EH (cell line): ENCODE measurements at places on chromosomes 11 and 22.

DNA sequence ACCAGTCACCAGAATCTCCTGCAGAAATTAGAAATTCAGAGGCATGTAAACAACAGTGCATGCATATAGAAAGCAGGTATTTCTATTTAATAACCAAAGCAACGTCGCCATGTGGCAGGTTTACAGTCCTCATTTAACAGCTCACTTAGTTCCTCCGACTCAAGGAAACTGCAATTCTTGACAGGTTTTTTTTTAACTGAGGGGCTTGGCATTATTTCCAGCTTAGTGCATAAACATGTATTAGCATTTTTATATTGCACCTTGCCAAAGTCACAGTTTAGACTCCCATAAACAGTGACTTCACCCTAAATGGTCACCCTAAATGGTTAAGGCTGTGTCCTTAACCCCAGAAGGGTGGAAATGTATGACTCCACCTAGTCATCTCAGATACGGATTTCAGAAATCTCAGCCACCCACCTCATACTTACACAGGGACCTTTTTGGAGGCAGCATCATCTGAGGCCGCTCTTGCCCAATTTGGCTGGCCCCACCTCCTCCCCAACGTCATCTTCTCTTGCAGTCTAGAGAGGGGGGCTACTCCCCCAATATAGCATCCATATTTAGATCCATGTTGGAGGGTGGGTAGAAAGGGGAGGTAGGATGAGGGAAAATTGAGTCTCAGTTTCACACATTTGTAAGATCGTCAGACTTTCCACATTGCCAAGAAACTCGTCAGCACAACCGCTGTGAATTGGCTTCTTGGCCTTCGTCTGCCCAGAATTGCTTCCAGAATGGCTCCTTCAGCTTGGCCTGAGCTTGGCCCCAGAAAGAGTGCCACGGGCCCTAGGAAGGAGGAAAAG lies 31.8 kb upstream of the SLC35C1 start:
- DNase-seq, result no peak

- no peak for DNase-seq
Measured at GRCh38 chr11:2585566-2586086, 114.2 kb downstream of the KCNQ1OT1 start.

- DNase-seq, result peak; percentile 25
Measured at GRCh38 chr22:36998620-36999351, 20.5 kb downstream of the TST start.

DNA sequence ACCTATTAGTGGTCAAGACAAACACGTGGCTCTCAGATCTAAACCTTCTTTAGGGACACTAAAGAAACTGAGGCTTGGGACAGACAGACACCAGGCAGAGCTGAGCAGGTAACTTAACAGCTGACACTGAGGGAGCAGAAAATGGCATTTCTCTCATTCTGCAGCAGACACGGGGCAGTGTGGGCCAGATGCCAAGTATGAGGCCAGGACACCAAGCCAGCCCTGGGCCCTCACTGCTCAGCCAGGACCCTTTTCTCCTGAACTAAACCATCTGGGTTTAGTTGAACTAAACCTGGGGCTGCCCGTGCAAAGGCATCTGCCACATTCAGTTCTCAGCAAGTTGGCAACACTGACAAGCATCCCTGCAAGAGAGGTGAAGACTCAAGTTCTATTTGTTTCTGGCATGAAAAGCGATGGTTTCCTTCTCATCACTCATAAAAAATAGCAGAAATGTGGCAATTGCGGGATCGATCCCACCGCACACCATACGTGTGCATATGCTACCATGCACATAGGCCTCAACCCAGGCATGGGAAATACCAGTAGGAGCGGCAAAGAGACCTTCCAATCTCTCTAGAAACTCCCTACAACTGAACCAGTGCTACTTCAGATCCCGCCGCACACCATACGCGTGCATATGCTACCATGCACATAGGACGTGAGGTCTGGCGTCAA lies 100.1 kb upstream of the BID start:
- no peak for DNase-seq

DNA sequence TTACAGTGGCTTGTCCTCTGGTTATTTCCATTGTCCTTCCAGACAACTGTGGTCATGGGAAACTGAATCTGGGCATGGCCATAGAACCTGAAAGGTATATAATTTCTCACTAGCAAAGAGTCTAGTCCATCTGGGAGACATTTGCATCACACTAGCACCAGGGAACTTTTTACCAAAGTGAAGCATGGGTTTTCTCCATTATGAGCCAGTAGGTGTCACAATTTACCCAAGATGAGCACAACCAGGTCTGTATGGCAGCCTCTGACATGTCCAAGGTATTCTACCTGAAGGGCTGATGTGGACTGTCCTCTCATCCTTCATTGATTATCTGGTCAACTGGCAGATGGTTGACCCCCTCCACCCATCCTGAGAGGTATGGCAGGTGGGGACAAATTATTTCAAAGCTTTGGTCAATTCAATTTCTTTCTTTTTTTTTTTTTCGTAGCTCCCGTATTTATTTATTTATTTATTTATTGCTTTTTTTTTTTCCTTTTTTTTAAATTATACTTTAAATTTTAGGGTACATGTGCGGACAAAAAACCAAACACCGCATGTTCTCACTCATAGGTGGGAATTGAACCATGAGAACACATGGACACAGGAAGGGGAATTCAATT lies 425.9 kb downstream of the TMEM135 start:
- peak; percentile 44 for DNase-seq

DNA sequence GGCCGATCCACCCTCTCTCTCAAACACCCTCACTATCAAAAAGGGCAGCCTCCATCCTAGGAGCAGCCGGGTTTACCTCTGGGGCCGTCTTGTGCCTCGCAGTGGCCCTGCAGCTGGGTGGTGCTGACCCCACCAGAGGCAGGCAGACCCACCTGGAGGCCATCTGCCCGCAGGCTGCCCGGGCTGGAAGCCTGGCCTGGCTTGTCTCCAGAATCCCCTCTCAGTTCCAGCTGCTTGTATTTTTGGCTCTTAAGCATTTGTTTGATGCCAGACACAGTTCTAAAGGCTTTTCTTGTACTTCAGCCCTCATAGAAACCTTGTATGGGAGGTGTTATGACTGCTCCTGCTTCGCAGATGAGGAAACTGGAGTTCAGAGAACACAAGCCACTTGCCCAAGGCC lies 4.2 kb upstream of the NFAM1 start:
- DNase-seq, result no peak

DNA sequence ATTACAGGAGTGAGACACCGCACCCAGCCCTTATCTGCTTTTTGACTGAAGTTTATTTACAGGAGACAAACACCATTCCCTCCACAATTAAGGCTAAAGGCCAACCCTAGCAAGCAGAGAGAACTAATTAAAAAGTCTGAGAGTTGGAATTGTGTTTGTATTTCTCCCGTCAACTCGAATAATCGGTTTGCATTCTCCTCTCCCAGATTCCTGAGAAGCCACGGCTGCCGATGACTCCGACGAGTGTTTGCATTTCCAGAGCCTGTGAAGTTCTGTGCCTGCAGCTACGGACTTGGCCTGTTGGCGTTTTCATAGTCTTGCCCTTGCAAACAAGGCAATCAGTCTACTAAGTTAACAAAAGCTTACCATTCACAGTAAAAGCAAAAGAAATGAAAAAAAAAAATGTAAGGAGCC lies 73.2 kb upstream of the NUP50 start:
- peak; percentile 58 for DNase-seq

- peak; percentile 77 for DNase-seq
Measured at GRCh38 chr11:13073119-13073981, 64.2 kb downstream of the RASSF10 start.

- DNase-seq, result no peak
Measured at GRCh38 chr11:9302448-9302847, 11.9 kb downstream of the TMEM41B start.

- peak; percentile 92 for DNase-seq
Measured at GRCh38 chr11:42237701-42238235, 778.3 kb upstream of the LRRC4C start.

DNA sequence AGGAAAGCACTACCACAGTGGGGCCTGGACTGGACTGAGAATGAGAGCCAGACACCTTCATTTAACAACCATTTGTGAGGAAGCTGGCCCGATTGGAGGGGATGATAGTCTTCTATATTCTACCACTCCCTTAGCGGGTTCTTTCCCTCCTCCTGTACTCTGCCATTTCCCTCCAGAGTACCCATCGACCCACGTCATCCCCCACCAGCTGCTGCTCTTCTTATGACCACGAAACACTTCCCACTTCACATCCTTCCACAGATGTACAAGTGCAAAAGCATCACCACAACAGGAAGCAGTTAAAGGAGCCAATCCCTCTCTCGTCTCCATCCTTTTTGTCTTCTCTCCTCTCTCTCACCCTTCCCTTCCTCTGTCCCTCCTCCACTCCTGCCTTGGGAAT lies 18.0 kb upstream of the UBASH3B start:
- no peak for DNase-seq

DNA sequence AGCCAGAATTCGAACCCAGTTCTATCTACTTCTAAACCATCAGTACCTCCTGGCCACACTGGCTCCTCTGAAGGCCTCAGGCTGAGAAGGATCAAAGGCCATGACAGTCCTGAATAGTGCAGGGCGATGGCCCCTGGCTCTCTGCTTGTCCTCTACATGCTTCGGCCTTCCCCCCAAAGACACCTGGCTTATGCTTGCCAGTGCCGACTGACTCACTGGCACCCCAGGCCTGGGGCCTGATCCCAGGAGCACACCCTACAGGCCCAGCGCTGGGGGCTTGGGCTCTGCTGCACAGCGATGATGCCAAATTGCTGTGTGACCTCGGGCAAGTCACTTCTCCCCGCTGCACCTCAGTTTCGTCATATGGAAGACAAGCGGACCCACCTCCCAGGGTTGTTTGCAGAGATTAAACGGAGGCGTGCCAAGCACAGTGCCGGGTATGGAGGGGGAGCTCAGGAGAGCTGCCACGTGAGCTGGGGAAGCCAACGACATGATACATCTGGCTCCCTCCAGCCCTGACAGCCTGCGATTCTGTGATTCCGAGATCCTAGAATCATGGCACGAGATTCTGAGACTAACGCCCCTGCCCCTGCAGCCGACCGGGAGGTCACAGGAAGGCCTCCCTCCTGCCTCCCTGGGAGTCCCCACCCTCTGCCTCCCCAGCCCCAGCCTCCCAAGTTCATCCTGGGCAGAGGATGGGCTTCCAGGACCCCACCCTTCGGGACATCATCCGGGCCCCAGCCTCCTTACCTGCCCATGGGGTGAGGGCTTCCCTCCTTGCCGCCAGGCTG lies 1.0 kb downstream of the SSTR3 start:
- DNase-seq, result no peak

DNA sequence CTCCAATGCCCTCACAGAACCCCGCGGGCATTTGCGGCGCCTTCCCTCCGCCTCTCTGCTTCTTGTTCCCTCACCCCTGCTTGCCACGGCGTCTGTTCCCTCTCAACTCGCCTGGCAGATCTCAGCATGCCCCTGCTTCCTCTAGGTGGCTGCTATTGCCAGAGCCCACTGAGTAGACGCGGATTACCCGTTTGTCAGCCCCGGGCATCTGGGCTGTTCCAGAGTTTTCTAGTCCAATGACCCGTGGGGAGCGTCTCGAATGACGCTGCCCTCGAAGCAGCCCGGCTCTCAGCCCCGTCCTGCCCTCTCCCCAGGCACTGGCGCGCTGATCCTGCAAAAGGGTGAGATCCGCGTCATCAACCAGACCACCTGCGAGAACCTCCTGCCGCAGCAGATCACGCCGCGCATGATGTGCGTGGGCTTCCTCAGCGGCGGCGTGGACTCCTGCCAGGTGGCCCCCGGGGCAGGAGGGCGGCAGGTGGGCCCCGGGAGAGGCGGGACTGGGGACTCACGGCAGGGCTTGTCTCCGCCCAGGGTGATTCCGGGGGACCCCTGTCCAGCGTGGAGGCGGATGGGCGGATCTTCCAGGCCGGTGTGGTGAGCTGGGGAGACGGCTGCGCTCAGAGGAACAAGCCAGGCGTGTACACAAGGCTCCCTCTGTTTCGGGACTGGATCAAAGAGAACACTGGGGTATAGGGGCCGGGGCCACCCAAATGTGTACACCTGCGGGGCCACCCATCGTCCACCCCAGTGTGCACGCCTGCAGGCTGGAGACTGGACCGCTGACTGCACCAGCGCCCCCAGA lies 49.7 kb downstream of the ST14 start:
- no peak for DNase-seq

DNA sequence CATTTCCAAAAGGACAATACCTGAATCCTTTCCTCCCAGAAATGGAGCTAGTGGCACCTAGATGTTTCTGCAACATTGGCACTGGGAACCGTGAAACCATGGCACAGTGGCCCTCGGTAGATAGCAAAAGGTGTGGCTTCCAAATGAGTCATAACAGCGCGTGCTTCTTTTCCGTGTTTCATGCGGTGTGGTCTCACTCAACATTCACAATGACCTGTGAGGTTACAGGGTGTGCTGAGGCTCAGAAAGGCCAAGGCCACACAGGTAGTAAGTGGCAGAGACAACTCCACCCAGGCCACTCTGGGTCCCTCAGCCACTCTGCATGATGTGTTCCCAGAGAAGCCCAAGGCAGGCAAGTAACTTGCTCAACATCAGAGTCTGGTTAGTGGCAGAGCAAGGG lies 67.4 kb downstream of the TP53I11 start:
- no peak for DNase-seq

DNA sequence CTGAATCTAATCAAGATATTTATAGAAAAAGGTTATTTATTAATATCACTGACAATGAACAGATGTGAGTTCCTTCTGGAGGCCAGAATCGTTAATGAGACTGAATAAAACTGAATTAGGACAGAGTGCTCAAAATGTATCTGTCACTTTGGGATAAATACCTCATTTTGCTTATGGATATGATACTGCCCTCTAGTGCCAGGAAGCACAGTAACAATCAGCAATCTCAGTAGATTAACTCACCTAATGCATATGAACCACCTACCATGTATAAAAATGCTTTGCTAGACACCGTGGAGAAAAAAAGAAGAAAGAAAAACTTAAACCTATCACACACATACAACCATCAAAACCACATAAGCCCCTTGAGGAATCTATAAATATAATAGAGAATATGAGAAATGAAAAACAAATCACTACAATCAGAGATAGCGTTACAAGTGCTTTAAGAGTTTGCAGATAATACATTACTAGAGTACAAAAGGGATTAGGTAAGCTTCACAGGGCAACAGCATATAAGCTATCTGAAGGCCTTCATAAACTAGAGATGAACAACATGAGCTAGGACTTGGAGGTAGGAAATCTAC lies 117.4 kb downstream of the SGSM3 start:
- DNase-seq, result peak; percentile 50

- DNase-seq, result no peak
Measured at GRCh38 chr11:66580803-66581202, 12.1 kb downstream of the CCDC87 start.

DNA sequence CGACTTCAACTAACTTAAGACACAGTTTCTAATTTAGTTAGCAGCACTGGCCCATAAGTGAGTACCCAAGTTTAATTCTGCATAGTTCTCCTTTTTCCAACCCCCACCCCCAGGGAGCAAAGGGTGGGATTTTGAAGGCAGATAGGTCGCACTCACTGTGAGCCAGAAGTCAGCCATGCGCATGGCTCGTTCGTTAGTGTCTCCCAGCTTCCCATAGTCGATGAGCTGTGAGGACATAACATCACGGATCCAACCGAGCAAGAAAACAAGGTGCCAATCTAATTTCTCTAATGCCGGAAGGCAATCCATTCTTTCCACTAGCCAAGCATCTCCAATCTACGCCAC lies 577 bp downstream of the MRPL17 start:
- DNase-seq, result no peak
